Stimulated activated CD4-positive, alpha-beta T cell treated with anti-CD3 and anti-CD28 coated beads, Interleukin-15, amount 100 ng/mL, for 48 hours (primary cell): ENCODE measurements at places on chromosomes 4 and X.

DNA sequence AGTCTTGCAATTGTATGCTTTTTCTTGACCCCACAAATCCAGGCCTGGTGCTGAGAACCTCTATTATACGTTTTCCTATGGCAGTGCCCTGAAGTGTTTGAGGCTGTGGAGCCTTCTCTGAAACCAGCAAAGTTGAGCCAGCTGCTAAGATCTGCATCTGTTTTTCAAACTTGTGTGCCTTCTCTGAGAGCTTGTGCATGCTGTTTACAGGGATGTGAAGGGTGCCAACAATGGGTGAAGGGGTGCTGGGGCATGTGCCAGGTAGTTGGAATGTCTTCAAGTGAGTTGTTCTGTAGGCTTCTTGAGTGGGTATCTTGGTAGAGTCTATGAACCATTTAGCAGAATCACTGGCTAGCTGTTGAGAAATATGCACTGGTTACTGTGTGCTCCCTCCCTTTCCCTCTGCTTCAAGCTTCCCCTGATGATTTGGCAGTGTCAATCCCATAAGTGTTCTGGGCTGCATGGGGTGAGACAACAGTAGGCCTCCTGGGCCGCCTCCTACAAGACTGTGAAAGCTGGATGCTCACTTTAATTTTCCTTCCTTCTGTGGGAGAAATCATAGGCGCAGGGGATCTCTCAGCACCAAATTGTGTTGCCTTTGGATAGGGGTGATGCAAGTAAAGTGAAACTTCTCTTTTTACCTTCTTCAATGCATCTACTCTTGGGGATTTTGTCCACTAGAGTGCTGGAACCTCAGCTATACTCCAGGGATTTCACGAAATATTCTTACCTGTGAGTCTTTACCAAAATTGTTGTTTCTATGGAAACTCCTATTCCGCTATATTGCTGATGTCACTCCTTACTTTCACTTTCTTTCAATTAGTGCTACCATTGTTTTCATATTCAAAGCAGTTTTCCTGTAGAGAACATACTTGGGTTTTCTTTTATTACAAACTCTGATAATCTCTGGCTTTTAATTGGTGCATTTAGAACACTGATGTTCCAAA lies 30.0 kb downstream of the ITM2A start:
- no peak for DNase-seq

DNA sequence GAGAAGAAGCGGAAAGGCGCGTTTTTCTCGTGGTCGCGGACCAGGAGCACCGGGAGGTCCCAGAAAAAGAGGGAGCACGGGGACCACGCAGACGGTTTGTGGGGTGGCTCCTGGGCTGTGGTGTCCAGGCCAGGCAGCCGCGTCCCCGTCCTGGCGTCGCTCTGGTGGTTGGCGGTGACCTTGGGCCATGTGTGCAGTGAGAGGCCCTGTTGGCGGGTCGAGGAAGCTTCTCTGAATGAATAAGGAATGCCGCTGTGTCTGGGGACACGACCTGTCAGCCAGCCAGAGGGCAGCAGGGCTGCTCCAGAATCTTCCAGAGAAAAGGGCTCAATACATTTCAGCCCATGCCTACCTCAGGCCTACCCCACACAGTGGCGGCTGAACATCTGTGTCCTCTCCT lies 24.3 kb upstream of the HGFAC start:
- no peak for DNase-seq

DNA sequence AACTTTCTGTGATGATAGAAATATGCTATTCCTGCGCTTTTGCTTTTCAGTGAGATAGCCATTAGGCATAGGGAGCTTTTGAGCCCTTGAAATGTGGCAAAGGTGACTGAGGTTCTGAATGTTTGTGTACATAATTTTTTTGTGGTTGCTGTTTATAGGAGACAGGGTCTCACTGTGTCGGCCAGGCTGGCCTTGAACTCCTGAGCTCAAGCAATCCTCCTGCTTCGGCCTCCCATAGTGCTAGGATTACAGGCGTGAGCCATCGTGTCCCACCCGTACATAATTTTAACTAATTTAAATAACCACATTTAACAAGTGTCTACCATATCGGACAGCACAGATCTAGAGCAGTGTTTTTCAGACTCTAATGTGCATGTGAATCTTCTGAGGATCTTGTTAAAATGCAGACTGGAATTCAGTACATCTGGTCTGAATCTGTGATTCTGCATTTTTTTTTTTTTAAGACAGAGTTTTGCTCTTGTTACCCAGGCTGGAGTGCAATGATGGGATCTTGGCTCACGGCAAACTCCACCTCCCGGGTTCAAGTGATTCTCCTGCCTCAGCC lies 45.3 kb downstream of the CASP6 start:
- DNase-seq: no peak

GRCh38 chr4:23839279-23839678 lies 50.6 kb downstream of the PPARGC1A start:
- DNase-seq: no peak

GRCh38 chr4:56612282-56612681 lies 68.8 kb downstream of the HOPX start:
- DNase-seq: no peak

GRCh38 chr4:97038146-97038516 lies 1105.1 kb downstream of the STPG2 start:
- DNase-seq: no peak

- DNase-seq: no peak
Measured at GRCh38 chr4:4950561-4951290, 68.5 kb downstream of the CYTL1 start.

GRCh38 chr4:51859476-51860031 lies 16.6 kb downstream of the DCUN1D4 start:
- DNase-seq: no peak

GRCh38 chrX:104419211-104419610 lies 146.8 kb upstream of the IL1RAPL2 start:
- DNase-seq: no peak

DNA sequence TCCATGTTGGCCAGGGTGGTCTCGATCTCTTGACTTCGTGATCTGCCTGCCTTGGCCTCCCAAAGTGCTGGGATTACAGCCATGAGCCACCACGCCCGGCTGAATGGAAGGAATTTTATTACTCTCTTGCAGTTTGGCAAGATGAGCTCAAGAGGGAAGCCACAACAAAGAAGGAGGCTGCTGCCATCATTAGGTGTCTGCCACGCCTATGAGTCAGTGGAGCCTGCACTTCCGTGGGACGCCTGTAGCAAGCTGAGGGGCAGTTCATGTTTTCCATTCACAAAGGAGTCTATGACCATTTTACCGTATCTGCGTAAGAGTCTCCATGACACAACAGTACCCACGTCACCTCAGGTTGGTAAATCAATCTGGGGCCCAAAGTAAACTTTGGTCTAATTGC lies 51.2 kb upstream of the CHRNA9 start:
- DNase-seq: peak; percentile 88

DNA sequence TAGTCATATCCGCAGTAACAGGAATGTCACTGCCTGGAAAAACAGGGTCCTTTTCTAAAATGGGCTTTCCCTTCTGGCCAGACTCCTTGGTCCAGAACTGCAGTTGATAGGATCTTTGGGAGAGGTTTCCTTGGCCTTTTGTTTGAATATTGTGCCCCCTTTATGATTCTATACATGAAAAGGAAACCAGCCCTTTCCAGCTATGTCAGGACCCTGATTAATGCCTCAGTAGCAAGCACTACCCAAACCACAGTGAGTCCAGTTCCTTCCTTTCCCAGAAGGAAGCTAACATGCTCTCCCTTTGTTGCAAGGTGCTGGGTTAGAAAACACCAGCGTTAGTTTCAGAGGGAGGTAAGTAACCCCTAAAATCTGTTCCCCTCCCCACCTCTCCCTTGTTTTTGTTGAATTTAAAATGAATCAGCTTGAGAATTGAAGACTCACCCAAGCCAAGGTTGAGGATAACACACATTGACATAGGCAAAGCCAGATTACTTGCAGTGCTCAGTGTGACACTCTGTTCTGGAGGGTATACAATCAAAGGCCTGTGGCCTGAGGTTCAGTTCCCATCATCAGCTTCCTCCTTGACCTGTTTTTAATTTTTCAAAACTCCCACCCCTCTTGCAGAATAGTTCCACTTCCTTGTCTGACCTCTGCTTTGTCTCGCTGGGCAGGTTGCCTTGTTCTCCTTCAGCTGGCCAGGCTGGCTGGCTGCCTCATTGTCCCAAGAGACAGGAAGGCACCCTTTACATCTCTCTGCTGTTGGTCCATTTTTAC lies 87.6 kb upstream of the PLAC1 start:
- no peak for DNase-seq

DNA sequence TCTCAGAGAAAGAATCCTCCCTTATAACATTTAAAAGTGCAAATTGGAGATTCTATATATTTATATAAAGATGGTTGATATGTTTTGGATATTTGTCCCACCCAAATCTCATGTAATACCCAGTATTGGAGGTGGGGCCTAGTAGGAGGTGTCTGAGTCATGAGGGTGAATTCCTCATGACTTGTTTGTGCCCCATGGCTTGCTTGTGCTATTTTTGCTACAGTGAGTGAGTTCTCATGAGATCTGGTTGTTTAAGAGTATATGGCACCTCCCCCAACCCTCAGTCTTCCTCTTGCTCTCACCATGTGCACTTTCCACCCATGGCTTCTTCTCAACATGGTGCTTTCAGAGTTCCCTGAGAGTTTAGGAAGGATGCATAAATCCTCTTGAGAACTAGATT lies 9.5 kb upstream of the ANKRD50 start:
- no peak for DNase-seq

DNA sequence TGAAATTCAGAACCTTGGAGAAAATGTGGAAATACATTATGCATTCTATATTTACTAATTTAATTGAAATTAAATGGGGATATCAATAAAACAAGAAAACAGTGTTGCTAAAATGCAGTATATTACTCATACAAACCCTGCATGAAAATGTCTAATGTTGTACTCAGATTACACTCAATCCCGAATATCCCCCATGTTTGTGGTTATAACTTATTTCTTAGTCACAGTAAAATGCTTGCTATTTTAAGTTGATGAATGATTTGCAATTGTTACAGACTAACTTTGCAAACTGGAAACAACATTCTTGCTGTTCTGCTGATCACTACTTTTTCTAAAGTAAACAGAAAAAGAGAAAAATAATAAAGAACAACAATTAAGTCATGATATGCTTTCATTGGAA lies 33.1 kb upstream of the ANXA10 start:
- DNase-seq: no peak

DNA sequence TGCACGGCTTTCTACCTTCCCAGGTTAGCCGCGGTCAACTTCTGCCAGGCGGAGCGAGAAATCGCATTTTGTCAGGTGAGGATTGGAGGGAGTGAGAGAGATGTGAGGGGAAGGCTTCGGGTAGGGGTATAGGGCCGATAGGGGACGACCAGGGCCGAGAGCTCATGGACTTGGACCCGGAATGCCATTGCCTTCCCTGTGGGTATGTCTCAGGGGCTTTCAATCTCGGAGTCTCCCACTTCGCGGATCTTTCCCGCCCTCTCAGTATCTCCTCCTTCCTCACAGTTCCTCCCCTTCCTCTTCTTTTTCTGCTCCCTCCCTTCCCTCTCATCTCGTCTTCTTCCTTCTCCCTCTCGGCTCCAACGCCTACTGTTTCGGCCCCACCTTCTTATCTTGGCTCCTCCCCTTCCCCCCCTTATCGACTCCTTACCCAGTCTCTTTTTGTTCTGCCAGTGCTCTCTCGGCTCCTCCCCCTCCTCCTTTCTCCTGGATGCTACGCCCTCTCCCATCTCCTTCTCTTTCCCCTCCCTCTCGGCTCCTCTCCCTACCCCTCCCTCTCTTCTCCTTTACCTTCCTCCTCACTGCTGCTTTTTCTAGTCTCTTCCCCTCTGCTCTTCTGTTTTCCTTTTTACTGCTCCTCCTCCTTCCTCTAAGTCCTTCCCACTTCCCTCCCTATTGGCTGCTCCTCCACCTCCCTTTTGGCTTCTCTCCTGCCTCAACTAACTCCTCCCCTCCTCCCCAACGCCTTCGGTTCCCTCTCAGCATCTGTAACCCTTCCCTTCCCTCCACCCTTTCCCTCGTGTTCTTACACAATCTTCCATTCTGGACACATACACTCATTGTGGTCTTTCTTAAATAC lies 29.4 kb upstream of the RBMX start:
- DNase-seq: peak; percentile 51

DNA sequence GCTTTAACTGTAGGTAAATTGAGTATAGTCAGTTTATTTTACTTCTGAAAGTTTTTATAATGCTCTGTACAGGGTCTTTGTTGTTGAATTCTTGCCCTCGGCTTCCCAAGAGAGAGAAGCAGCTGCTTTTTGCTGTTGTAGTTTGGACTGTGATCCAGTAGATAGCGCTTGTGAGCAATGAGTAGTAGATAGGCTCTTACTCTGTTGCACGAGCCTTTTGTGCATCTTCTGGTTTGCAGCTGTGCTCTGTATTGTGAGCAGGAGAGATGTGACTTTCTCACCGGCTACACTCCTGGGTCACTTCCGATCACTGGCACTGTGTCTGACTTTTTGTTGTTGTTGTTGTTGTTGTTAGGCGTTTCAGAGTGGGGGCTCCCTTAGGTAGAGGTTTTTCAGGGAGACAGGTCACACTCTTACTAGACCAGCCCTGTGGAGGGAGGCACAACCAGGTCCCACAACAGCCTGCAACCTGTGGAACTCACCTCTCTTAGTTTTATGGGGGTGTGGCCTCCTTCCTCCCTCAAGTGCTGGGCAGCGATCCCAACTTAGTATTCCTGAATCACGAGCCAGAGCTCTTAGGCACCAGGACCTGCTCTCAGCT lies 822.1 kb upstream of the GALNTL6 start:
- DNase-seq: no peak

- DNase-seq: no peak
Measured at GRCh38 chrX:10212395-10212794, 55.6 kb downstream of the CLCN4 start.

- DNase-seq: no peak
Measured at GRCh38 chr4:165079476-165079875, 25.8 kb downstream of the TRIM75 start.

- no peak for DNase-seq
Measured at GRCh38 chr4:94711635-94712034, 46.1 kb upstream of the BMPR1B start.

DNA sequence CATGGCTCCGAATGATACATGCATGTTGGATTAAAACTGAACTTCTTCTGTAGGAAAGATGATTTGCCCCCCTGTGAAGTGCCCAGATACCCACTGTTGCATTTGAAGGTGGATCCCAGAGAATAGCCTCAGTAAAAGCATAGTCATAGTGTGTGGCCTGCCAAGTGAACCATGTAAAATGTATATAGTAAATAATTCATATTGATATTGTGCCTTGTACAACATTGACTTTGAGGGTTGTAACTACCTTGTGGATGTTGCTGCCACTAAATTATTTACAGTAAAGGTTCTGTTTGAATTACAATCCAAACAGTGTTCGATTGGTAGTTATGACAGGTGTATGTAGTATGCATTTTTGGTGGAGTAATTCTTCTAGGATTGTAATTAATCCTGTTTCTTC lies 19.2 kb downstream of the TMEM131L start:
- DNase-seq: no peak

GRCh38 chrX:65757943-65758342 lies 90.5 kb downstream of the MSN start:
- DNase-seq: no peak

DNA sequence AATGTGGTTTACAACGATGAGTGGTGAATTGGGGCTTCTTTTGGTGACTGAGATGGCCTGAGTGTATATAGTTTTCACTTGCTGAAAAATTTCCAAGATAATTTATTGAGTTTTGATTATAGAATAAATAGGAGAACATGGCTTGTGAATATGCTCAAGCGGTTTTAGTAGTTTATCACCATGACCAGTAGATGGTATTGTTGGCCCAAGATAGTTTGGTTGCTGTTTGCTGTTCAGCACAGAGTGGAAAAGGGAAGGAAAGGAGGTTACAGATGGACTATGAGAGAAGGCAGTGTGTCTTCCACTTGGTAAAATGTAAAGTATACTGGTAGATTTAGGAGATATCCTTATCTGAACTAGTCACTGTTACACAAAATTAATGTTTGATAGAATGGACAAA lies 55.8 kb upstream of the POU4F2 start:
- DNase-seq: no peak

- DNase-seq: no peak
Measured at GRCh38 chrX:139691843-139692505, 16.0 kb downstream of the MCF2 start.
